ENCODE measurements at places on chromosomes 2 and 18.

- DNase-seq: no peak
Observed at GRCh38 chr2:96098900-96099590, 17.3 kb downstream of the ADRA2B start.

- DNase-seq: no peak
Observed at GRCh38 chr2:188345426-188345825, 53.8 kb downstream of the GULP1 start.

GRCh38 chr2:166337932-166338331 lies 37.8 kb downstream of the SCN9A start:
- no peak for DNase-seq

DNA sequence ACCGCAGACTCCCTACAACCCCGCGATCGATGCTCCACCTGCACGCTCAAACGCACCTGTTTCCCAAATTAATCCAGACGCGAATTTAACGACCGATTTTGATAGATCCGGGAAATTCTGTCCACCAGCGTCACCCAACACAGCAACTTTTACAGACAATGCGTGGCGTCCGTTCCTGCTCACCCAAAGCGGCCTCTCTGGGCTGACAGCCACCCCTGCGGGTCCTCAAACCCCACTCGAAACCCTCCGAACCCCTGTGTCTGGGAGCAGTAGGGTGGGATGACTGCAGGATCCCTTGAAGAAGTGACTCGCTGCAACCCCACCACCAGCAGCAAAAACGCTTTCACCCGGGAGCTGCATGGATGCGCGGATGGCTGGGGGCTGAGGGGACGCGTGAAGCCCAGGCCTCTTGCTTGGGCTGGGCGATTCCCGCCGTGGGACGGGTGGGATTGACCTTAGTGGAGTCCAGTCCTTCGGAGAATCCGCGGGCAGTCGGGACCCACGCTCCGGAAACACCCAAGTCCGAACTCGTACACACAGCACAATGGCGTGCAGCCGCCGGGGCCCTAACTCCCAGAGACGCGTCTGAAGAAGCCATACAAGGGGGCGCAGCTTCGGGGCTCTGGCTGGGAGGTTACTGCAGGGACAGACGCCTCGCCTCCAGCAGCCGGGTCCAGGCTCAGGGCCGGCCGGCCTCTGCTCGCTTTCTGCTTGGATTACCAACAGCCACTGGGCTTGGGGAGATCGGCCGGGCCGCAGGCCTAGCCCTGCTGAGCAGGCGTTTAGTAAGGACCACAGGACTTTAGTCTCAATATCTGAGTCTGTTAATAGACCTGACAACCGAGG lies 31.1 kb upstream of the ATP6V1B1 start:
- DNase-seq: no peak
